ENCODE measurements at places on chromosomes 16 and 17.

DNA sequence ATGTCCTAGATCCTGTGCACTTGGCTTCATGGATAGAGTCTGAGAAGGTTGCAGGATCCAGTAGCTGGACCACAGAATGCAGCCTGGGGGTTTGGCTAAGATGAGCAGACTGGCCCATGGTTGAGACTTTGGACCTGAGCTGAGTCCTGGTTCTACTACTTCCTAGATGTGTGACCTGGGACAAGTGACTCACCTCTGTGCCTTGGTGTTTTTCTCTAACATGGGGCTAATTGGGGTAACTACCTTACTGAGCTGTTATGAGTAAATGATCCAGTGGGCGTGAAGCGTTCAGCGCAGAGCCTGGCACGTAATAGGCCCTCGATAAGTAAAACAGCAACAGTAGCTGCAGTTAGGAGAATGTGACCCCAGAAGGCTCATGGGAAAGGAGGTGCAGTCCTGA is 38.8 kb downstream of the SNX20 start:
- DNase-seq: no peak

DNA sequence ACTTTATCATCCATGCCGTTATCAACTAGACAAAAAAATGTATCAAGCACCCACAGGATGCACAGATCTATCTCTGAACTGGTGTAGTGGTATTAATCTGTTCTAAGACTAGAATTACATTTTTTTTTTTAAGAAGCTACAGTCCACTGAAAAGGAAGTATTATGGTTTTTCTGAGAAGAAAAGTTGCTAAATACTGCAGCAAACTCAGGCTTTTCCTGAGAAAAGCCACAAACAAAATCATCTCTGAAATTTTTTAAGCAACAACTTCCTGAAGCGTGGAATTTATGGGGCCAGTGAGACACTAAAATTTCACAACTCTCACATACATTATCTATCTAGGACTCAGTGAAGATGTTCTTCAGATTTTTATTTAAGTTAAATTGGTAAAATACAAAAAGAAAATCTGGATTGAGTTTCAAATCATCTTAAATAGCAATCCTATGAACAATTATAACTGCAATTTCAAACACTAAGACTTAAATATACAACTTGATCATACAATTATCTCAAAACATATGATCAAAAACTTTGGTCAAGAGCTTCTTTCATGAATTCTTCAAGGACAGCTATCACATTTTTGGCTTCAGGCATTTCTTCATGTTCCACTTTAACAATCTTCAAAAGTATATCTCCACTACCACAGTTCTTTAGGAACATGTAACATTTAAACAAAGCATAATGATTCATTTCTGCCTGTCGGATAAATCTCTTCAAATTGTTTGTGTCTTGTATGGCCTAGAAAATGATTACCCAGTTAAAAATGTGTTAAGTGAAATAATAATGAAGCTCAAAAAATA is 10.5 kb downstream of the C17orf75 start:
- no peak for DNase-seq

- no peak for DNase-seq
Measured at GRCh38 chr17:66531851-66532295, 229.5 kb downstream of the PRKCA start.

GRCh38 chr17:81524039-81524864 is 3.9 kb upstream of the FSCN2 start:
- DNase-seq: no peak

GRCh38 chr16:3879258-3879886 is 1.1 kb downstream of the CREBBP start:
- DNase-seq: no peak

DNA sequence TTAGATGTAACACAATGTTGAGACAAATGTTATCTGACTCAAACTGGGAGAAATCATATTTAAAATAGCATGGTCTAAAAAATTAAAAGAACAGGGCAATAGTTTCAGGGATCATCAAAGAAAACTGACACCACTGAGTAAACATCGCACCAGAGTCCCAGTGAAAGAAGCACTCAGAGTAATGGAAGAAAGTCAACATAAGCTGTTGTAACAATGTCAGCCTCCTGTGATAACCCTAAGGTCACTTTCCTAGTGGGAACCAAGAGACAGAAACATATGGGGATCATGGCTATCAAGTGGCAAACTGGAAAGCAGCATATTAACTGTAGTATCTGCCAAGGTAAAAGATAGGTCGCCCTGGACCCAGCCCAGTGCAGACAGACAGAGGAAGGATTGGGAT is 160.8 kb downstream of the CA10 start:
- no peak for DNase-seq

DNA sequence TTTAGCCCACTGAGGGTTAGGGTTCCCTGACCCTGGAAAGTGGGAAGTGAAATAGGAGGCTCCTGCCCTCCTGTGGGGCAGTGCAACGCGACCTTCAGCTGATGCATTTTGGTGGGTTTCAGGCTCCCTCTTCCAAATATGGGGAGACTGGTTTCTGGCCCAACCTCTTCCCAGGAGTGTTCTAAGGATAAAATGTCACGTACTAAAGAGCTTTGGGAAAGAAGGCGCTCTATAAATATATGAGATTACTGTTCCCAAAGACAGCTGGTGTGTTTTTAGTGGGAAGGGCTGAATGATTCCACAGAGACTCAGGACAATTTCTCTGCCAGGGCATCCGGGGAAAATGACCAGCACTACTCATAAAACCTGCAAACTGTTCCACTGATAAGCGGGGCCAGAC is 9.8 kb downstream of the SLC35B1 start:
- DNase-seq: no peak

- no peak for DNase-seq
Measured at GRCh38 chr16:82783933-82784572, 157.3 kb downstream of the CDH13 start.

DNA sequence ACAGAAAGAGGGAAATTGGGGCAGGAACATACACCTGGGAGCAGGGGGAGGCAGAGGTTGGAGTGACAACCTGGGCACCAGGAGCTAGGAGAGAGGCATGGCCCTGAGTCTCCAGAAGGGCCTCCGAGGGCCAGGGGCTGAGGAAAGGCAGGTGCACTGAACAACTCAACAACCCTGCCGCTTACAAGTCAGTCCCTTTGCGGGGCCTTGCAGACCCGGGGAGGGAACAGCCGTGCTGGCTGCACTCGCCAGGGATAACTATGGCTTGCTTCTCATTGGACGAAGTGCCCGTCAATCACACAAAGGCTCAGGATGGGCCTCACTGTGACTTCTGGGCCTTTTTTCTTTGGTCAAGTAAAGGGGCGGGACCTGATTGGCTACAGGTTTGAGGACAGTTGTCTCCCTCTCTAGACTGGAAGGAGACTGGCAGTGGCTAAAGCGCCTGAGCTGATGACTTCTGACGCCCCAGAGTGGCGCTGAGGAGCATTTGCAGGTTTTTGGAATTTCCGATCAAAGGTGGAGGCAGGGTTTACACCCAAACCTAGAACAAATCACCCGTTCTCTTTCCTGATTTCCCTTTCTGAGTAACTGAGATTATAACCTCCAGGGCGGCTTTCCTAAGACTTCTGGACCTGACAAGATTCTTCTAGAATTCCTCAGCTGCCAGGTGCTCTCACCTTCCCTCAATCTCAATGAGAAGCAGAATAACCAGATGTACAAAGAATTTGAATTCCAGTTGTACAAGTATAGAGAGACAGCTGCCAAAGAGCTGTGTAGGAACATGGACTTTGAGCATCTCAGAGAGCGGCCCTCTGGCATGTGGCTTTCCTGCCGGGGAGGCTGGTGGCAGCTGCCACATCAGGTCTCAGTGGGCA is 27.6 kb upstream of the ST6GALNAC2 start:
- no peak for DNase-seq

GRCh38 chr17:30372755-30373154 is 6.0 kb upstream of the CPD start:
- DNase-seq: no peak

DNA sequence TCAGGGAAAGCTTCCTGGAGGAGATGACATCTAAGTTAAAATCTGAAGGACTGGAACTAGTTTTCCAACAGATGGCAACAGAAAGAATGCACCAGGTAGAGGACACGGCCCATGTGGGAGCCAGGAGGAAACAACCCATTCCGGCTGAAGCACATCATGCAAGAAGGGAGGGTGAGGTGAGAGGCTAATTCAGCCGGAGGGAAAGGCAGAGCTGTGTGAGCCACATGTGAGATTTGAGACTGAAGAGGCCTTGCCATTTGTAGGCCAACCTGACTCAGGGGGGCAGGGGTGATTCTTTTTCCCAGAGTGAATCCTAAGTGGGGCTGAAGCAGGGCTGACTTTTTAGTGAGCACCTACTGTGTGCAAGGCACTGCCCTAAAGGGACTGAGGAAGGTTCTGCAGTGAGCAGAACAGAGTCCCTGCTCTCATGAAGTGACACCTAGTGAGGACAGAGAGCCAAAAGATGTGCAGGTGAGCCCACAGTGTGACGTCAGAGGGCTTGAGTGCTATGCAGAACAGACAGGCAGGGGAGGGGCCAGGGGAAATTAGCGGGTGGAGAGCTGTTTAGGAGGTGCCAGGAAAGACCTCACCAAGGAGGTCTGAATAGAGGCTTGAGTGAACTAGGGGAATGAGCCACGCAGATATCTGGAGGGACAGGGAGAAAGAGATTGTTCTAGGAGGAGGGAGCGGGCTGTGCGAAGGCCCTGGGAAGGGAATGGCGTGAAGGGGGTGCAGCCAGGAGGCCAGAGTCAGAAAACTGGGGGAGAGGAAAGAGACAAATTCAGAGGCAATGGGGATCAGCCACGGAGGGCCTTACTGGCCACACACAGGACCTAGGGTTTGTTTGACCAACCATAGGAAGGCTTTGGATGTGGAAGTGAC is 19.8 kb upstream of the IL21R start:
- DNase-seq: no peak

- no peak for DNase-seq
Measured at GRCh38 chr16:12637002-12637401, 166.7 kb downstream of the CPPED1 start.

- DNase-seq: no peak
Measured at GRCh38 chr17:35314415-35315216, 58.8 kb downstream of the SLFN11 start.

GRCh38 chr17:41012326-41013120 is 3.6 kb upstream of the KRTAP3-1 start:
- DNase-seq: no peak

- no peak for DNase-seq
Measured at GRCh38 chr17:58120195-58120822, 27.9 kb upstream of the OR4D1 start.

GRCh38 chr17:38460082-38460715 is 31.9 kb downstream of the ARHGAP23 start:
- DNase-seq: no peak

DNA sequence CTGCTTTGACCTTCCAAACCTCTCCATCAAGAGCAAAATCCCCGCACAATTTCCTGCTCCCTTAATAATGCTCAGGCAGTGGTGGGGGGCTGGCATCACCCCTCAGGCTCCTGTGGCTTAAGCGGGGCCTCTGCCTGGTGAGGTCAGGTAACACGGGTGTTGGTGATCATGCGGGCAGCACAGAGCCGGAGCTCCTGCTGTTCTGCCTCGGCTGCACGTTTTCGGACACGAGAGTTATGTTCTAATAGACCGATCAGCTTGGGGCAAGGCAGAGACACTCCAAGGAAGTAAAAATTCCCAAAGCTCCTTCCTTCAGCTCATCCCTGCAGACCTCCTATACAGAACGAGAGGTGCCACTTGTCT is 6.0 kb downstream of the NARF start:
- no peak for DNase-seq

- DNase-seq: no peak
Measured at GRCh38 chr17:59427425-59427921, 96.0 kb downstream of the YPEL2 start.

DNA sequence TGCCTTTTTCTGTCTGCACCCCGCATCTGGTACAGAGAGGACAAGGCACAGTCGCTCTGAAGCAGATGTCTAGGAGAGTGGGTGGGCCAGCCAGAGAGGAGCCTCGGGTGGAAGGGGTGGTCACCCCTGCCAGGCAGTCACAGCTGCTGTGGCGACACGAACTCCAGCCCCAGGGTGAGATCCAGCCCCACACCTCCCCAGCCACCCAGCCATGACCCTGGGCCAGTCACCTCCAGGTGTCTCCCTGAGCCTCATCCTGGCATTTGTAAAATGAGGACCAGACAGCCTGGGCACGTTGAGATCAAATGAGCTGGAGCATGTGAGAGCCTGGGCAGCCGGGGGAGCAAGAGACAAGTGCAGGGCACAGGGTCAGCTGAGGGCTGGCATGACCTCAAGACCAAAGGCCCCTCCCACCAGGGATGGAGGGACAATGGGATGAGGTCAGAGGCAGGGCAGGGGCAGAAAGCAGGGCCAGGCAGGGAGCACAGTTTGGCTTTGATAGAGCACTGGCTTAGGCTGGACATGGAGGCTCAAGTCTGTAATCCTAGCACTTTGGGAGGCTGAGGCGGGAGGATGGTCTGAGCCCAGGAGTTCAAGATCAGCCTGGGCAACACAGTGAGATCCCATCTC is 7.7 kb downstream of the ADAM11 start:
- DNase-seq: no peak
